ENCODE measurements at places on chromosomes 12 and 14.

DNA sequence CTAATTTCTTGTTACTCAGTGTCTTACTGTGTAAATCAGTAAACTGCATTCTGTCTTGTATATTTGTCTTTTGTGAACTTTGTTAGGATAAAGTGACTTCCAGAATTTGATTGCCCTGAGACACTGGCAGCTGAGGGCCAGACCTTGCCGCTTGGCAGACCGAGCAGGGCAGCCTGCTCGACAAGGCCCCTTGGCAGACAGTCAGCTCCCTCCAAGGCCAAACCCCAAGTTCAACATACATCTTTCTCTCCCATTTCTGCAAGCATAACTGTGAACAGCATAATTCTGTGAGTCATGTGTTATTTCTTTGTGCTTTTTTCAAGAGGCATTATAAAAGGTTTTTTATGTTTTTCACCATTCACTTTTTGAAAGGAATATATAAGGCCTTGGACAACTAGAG, 39.2 kb upstream of the BMAL2 start:
- DNase-seq = no peak

DNA sequence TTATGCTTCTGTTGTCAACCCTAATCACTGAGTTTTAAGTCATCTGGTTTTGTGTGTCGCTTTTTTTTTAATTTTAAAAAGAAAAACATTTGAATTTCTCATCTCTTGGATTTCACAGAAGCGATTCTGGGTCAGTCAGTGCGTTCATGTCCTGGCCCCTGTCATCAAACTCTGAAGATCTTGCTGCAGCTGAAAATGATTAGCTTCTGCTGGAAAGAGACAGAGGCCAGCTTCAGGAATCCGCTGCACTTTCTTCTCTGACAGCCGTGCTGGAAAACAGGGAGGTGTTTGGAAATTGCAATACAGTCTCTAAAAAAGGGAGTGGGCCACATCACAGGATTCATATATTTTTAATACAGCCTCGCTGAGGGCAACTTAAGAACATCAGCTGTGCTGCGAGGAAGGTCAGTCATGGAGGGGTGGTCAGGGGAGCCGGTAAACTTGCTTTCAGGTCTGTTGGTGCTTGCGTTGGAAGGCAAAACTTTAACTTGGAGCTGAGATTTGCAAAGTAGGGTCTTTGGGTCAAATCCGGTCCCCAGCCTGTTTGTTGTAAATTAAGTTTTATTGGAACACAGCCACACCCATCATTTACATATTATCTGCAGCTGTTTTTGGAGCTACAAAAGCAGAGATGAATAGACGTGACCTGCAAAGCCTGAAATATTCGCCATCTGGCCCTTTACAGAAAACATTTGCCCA, 190.8 kb downstream of the AACS start:
- no peak for DNase-seq

- no peak for DNase-seq
Observed at GRCh38 chr14:103628221-103628683, 759 bp upstream of the KLC1 start.

DNA sequence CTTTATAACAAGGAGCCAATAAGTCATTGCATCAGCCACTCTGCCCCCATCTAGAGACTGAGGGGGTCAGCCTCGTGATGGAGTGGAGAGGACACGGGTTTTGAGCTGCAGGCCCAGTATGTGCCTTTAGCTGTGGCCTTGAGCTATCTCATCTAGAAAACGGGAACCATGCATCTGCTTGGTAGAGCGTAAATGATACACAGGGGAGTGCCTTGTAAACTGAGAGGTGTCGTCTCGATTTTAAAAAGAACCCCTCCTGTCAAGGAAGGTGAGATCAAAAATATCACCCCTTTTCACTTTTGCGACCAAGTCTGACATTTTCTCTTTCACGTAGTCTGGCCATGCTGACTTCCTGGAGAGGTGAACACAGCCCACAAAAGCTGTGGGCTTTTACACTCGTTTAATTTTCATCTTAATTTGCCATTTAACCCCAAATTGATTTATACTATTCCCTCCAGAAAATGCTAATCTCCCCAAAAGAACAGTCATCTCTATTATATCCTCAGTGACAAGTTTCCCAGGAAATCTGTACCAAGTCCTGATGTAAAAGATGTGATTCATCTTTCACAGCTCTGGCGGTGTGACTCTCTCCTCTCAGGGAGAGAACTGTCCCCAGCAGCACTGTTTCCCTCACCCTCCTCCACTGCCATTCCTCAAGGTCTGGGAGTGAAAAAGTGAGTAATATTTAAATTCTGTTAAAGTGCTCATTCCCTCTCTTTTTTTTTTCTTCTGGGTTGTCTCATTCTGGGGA, 30.6 kb downstream of the VCPKMT start:
- DNase-seq = no peak

GRCh38 chr12:123095078-123095881, 55.6 kb downstream of the PITPNM2 start:
- DNase-seq = no peak

DNA sequence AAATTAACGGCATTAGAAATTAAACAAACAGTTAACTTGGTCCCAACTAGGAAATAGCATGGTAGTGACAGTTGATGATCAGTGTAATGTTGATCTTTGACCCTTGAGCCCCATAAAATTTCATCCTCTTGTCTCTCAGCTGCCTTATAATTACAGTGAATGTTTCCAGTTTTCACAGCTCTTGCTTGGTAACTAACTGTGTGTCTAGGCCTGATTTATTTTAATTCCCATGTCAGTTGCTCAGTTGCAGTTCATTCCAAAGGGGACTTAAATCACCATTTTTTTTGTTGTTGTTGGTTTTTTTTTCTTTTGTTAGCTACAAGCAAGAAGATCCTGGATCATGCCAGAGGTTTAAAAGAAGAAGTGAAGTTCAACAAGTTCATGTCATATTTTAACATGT, 1883.7 kb upstream of the FLRT2 start:
- no peak for DNase-seq

GRCh38 chr12:112146123-112146522, 20.8 kb downstream of the TRAFD1 start:
- DNase-seq = no peak

Measured in activated CD8-positive, alpha-beta memory T cell treated with anti-CD3 and anti-CD28 coated beads for 1 hour (primary cell).